Thoracic aorta (tissue), 2 donors: ENCODE measurements at places on chromosomes 6 and 20.

DNA sequence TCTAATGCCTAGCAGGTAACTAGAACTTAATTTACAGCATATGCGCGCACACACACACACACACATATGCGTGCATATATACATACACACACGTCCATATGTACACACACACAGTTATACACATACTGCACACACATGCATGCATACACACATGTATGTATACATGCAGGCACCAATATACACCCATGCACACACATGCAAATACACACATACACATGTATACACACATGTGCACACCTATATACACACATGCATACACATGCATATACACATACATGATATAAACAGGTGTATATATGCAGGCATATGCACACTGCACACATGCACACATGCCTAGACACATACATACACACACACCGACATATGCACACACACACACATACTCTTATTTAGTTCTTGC is 1.9 kb downstream of the CCR6 start:
- no peaks in the 10 kb centered on the region for H3K4me1 ChIP-seq
- no peak overlapping the region for H3K27ac ChIP-seq
- no peaks in the 10 kb centered on the region for H3K36me3 ChIP-seq
- no peak for DNase-seq
- H3K4me3 ChIP-seq = no peak overlapping the region

- no peak overlapping the region for H3K4me3 ChIP-seq
- DNase-seq = no peak
- H3K27ac ChIP-seq = no peak overlapping the region
- no peaks in the 10 kb centered on the region for H3K4me1 ChIP-seq
- H3K27me3 ChIP-seq = no peaks in the 10 kb centered on the region
These were observed 52.3 kb downstream of the HBS1L start for GRCh38 chr6:135002229-135002844.

DNA sequence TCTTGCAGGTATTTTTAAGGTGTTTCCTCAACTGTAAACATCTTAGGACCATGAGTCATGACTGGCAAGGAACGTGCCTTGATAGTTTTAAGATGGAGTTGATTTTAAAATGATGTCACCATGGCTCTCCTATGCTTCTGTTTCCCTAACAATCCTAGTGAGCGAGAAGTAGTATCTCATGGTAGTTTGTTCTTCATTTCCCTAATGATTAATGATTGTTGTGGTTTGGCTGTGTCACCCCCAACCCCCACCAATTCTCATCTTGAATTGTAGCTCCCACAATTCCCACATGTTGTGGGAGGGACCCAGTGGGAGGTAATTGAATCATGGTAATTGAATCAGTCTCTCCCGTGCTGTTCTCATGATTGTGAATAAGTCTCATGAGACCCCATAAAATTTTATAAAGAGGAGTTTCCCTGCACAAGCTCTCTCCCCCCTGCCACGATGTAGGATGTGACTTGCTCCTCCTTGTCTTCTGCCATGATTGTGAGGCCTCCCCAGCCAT is 16.8 kb upstream of the BNIP5 start:
- no peaks in the 10 kb centered on the region for H3K36me3 ChIP-seq
- H3K27me3 ChIP-seq = no peaks in the 10 kb centered on the region
- H3K4me3 ChIP-seq = no peak overlapping the region
- H3K4me1 ChIP-seq = peaks cover 40% of the 10 kb centered on the region

DNA sequence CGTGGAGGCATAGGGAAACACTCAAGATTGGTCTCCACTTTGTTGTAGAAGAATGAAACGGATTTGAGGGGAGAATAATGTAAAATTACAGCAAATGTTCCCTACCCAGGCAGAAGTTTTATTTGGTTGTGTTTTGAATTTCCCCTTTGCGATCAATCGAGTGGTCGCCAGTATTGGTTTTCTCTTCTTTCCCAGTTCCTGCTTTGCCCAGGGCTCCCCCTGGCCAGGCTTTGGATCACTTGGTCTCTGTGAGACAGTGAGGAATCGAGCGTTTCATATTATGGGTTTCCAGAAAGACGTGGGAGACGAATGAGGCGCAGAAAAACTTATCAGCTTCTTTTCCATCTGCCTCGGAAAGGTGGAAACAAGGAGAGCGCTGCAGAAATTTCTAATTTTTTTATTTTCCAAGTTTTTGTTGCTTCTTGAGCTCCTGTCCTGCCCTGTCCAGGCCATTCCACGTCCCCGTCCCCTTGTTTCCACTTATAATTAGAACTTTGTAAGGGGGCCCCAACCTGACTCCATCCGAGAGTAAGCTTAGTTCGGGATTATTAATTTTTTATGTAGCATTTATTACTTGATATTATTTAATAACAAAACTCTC is 7.5 kb upstream of the TBX18 start:
- no peaks in the 10 kb centered on the region for H3K36me3 ChIP-seq
- H3K27ac ChIP-seq = peak overlapping the region; percentile 96
- no peaks in the 10 kb centered on the region for H3K4me1 ChIP-seq
- no peaks in the 10 kb centered on the region for H3K27me3 ChIP-seq
- H3K4me3 ChIP-seq = peak overlapping the region; percentile 76

DNA sequence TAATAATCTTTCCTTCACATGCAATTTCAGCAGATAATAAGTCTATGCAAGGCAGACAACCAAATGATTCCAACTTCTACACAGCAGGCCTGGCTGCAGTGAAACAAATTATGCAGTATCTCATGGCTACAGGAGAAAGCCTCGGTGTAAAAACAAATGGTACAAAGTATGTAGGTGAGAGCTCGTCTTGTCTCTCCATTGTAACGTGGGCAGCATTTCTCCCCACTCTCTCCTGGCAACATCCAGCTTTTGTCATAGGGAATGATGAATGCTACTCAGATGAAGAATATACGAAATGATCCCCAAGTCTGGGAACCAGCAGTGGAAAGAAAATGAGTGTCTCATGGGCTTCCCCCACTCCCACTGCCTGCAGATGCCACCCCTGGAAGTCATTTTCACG is 32.4 kb downstream of the FYN start:
- H3K4me3 ChIP-seq = no peak overlapping the region
- H3K27me3 ChIP-seq = no peaks in the 10 kb centered on the region
- peaks cover 9% of the 10 kb centered on the region for H3K4me1 ChIP-seq
- no peak for DNase-seq
- no peaks in the 10 kb centered on the region for H3K36me3 ChIP-seq

GRCh38 chr6:89278956-89279355 is 36.1 kb downstream of the GABRR2 start:
- no peak for DNase-seq
- no peaks in the 10 kb centered on the region for H3K36me3 ChIP-seq
- H3K4me1 ChIP-seq = no peaks in the 10 kb centered on the region
- H3K27ac ChIP-seq = no peak overlapping the region

DNA sequence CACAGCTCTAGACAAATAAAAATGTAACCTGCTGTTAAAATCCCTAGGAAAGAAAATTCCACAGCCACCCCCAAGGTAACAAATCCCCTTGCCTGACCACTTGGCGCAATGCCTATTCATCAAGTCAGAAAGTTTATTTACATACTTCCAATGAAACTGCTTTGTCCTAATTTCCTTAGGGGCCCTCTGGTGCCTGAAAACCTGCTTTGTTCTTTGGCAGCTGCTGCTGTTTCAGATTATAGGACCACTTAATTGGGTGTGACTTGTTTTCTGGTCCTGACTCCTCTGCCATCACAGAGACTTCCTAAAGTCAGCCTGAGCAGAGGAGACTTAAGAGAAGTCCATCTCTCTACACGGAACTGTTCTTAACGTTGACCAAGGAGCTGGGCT is 323.6 kb downstream of the UBE3D start:
- H3K36me3 ChIP-seq = no peaks in the 10 kb centered on the region
- H3K27me3 ChIP-seq = no peaks in the 10 kb centered on the region
- DNase-seq = no peak
- H3K4me3 ChIP-seq = no peak overlapping the region
- no peaks in the 10 kb centered on the region for H3K4me1 ChIP-seq

DNA sequence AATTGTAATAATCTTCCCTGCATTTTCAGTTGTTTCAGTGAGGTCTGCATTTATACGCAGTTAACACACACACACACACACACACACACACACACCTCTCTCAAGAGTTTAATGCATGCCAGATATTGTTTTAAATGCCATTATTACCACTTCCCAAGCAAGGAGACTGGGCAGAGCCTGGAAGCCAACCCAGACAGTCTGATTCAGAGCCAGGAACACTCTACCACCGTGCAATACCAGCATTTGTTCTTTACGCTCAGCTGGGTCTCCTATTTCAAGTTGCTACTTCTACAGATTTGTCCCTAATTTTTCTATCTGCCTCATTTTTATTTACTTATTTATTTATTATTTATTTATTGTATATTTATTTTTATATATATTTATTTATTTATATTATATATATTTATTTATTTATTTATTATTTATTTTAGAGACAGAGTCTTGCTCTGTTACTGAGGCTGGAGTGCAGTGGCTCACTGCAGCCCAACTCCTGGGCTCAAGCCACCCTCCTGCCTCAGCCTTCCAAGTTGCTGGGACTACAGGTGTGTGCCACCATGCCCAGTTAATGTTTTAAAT is 68.4 kb downstream of the PCSK2 start:
- DNase-seq = no peak
- no peaks in the 10 kb centered on the region for H3K27me3 ChIP-seq
- no peaks in the 10 kb centered on the region for H3K4me1 ChIP-seq
- no peak overlapping the region for H3K4me3 ChIP-seq

GRCh38 chr20:46831633-46832011 is 63.0 kb upstream of the EYA2 start:
- no peak for DNase-seq
- no peaks in the 10 kb centered on the region for H3K4me1 ChIP-seq
- H3K27me3 ChIP-seq = no peaks in the 10 kb centered on the region
